HCT116 (cell line): ENCODE measurements at places on chromosomes 2 and 18. TPM values are rescaled to one million over a fixed set of nuclear protein-coding genes. Genes with fewer than 3 reads are reported as not detected.
A peak's percentile ranks its signal among the peaks of the same experiment; 100 is the strongest.

DNA sequence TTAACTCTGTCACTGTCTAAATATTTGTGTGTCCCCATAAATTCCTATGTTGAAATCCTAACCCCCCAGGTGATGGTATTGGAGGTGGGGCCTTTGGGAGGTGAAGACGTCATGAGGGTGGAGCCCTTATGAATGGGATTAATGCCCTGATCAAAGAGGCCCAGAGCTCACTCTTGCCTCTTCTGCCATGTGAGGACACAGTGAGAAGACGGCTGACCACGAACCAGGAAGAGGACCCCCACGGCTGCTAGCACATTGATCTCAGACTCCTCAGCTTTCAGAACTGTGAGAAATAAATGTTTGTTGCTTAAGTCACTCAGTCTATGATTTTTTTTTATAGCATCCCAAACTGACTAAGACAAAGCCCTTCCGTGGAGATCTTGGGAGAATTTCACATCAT is 71.2 kb downstream of the BCL2L11 start:
- no peak for DNase-seq
- no peak overlapping the region for H3K27ac ChIP-seq
- H3K36me3 ChIP-seq, result no peaks in the 10 kb centered on the region

- no peak overlapping the region for H3K4me3 ChIP-seq
- peak; percentile 69 for DNase-seq
- no peaks in the 10 kb centered on the region for H3K27me3 ChIP-seq
- H3K4me1 ChIP-seq, result peaks cover 5% of the 10 kb centered on the region; the same call in 1 of the 2 replicates
Measured at GRCh38 chr2:70070542-70071268, 16.6 kb upstream of the PCBP1 start.

GRCh38 chr2:237998530-237998929 is 31.7 kb downstream of the UBE2F start:
- H3K4me3 ChIP-seq, result no peak overlapping the region
- H3K27me3 ChIP-seq, result no peaks in the 10 kb centered on the region
- H3K4me1 ChIP-seq, result no peaks in the 10 kb centered on the region
- H3K27ac ChIP-seq, result no peak overlapping the region
- DNase-seq, result no peak

DNA sequence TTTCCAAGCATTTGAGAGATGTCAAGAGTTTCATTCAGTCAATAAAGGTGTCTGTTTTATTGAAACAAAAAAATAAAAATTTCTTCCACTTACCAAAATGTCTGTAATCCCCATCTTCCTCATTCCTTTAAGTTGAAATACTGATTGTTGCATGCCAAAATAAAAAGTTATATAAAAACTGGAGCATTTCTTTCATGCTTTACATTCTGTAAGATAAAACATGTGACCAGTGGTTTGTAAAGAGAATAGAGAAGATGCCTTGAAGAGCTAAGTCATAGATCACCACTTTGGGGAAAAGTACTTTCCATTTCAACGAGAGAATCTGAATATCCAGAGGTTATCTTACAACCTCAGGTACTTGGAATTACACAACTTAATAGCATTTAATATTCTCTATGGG is 35.9 kb upstream of the MYO1B start:
- no peaks in the 10 kb centered on the region for H3K4me1 ChIP-seq
- no peak for DNase-seq
- no peaks in the 10 kb centered on the region for H3K36me3 ChIP-seq

DNA sequence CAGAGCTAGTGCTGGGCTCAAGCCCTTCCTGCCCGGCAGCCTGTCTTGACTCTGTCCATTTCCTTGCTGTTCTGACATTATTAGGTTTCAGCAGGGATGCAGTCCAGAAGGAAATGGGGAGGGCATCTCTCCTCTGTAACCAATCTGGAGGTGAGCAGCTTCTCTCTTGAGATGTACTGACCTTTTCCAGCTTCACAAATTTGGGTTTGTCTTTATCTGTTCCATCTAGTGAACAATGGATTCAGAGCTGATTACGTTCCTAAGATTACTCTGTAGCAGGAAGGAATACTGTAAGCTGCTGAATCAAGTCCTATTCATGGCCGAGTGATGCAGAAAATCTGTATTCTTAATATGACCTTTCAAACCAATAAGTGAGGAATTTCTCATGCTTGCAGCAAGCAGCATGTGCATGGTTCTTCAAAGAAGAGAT is 11.0 kb downstream of the PLA2R1 start:
- no peak overlapping the region for H3K27ac ChIP-seq
- no peaks in the 10 kb centered on the region for H3K4me1 ChIP-seq
- no peaks in the 10 kb centered on the region for H3K36me3 ChIP-seq

GRCh38 chr18:27772081-27772480 is 404.8 kb downstream of the CDH2 start:
- no peak overlapping the region for H3K4me3 ChIP-seq
- H3K27ac ChIP-seq, result no peak overlapping the region
- no peaks in the 10 kb centered on the region for H3K27me3 ChIP-seq

GRCh38 chr2:43082111-43082894 is 144.1 kb downstream of the ZFP36L2 start:
- no peaks in the 10 kb centered on the region for H3K36me3 ChIP-seq
- no peak overlapping the region for H3K27ac ChIP-seq
- H3K27me3 ChIP-seq, result no peaks in the 10 kb centered on the region
- no peaks in the 10 kb centered on the region for H3K4me1 ChIP-seq
- H3K4me3 ChIP-seq, result no peak overlapping the region
- DNase-seq, result no peak

The IL36G gene
- total RNA-seq, result not detected

The FLACC1 gene
- 0.74 TPM for total RNA-seq

The ALPG gene
- 0.10 TPM for total RNA-seq

The FNDC4 gene
- 3.3 TPM for total RNA-seq

The NYAP2 gene
- total RNA-seq, result not detected
